Progenitor cell of endocrine pancreas (in vitro differentiated cells): ENCODE measurements at places on chromosomes 7 and 10. TPM values are rescaled to one million over a fixed set of nuclear protein-coding genes. Genes with fewer than 3 reads are reported as not detected.

The ACHE gene
- 4.0 and 5.1 TPM in 2 replicates for total RNA-seq

The TFR2 gene
- total RNA-seq, result 0.62 and 0.93 TPM in 2 replicates

The CNPY1 gene
- total RNA-seq, result not detected in 2 replicates

DNA sequence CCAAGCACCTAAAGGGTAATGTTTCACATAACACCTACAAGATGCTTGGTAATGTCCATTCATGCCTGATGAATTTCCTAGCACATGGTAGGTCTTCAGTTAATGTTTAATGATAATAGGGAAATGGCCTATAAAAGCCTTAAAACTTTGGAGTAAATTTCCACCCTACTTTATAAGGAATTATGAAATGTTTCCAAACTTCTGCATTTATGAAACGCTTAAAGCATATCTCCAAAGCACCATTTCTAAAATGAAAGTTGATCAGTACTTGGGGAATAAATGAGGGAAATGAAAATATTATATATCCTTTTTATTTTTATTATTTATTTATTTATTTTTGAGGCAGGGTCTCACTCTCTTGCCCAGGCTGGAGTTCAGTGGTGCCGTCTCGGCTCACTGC is 51.8 kb downstream of the INPP5F start:
- no peaks in the 10 kb centered on the region for H3K27me3 ChIP-seq
- DNase-seq, result no peak
- H3K27ac ChIP-seq, result no peak overlapping the region

GRCh38 chr7:78516450-78516849 is 717.9 kb downstream of the PHTF2 start:
- H3K27me3 ChIP-seq, result no peaks in the 10 kb centered on the region
- no peak overlapping the region for H3K4me3 ChIP-seq
- no peaks in the 10 kb centered on the region for H3K36me3 ChIP-seq
- no peak overlapping the region for H3K27ac ChIP-seq

- H3K36me3 ChIP-seq, result peaks cover 5% of the 10 kb centered on the region
- DNase-seq, result no peak
- H3K27me3 ChIP-seq, result no peaks in the 10 kb centered on the region
- H3K27ac ChIP-seq, result no peak overlapping the region
- peak overlapping the region; percentile 98 for H3K4me3 ChIP-seq
- peaks cover 21% of the 10 kb centered on the region for H3K4me1 ChIP-seq
Observed at GRCh38 chr7:66206934-66207240, 1.8 kb downstream of the TPST1 start.

DNA sequence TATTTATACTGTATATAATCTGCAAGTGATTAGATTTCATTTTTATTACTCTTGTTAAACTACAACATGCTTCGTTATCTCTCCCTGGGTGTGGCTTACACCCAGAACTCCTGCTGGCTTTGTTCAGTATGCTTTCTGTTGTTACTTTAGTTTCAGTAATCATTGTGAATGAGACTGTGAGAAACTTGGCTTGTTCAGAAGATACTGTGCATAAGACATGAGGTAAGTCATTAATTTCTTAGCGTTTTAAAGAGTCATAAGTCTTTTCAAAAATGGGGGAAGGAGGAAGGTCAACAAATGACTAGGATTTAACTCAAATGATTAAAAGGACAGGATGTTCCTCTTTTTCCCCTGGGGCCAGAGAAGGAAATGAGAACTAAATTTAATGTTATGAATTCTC is 11.6 kb upstream of the ADD3 start:
- H3K4me1 ChIP-seq, result peaks cover 55% of the 10 kb centered on the region
- H3K27ac ChIP-seq, result peak overlapping the region; percentile 78
- no peaks in the 10 kb centered on the region for H3K27me3 ChIP-seq
- H3K4me3 ChIP-seq, result no peak overlapping the region
- no peak for DNase-seq
- no peaks in the 10 kb centered on the region for H3K36me3 ChIP-seq

DNA sequence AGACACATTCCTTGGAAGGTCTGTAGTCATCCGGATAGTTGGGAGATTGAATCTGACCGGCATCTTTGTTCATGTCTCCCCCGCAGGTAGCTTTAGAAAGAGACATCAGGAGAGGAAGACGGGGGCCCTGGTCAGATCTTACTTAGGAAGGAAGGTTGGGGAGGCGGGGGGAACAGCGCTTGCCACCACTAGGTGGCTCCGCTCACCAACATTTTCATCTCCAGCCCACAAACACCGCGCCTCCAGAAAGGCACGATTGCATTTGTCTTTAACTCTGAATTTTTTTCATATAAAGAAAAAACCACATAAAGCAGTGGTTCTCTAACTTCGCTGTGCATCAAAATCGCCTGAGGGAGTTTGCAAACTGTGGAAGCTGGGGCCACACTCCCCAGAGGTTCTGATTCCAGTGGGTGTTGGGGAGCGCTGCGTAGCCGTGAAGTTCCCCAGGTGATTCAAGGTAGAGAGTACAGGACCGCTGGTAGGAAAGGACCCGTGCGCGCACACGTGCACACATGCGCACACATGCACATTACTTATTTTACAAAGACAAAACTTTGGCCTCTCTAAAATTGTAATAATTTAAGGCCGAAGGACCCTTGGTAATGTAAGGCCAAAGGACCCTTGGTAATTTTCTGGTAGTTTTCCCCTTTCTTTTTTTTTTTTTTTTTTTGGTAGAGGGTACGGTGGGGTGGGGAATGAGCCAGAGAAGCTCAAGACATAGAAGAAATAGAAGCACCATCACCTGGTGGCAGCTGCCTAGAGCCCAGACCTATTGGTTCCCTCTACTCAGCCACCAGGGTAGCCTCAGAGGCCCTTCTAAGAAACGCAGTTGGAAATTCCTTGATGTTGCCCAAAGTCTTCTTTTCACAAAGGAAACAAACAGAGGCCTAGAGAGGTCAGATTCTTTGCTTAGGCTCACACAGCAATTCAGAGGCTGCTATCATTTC is 37.4 kb upstream of the OPALIN start:
- H3K27me3 ChIP-seq, result peaks cover 54% of the 10 kb centered on the region
- peak; percentile 26 for DNase-seq
- no peak overlapping the region for H3K27ac ChIP-seq
- no peaks in the 10 kb centered on the region for H3K36me3 ChIP-seq
- H3K4me3 ChIP-seq, result peak overlapping the region; percentile 64

DNA sequence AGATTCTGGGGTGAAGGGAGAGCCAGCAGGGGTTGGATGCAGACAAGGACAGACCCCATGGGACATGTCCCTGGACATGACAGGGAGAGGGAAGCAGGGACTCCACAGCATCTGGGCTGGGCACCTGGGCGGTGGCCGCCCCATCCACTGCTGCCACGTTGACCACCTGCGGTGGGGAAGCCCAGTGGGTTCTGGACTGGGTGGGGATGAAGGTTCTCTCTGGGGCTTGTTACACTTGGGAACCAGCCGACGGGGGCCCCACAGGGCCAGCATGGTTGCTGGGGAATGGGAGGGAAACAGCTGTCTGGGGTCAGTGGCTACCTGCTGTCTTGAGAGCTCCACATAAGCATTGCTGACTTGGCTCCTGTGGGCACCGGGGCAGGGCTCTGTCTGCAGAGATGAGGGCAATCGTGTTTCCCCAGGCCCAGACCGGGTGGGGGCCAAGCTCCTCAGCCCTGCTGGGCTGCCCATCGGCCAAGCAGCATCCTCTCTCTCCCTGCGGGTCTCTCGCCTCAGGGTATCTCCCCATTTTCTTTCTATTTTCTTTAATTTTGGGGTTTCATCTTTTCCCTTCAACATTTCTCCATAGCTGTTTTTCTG is 443.6 kb upstream of the PFKP start:
- no peak for DNase-seq
- H3K4me3 ChIP-seq, result no peak overlapping the region
- no peaks in the 10 kb centered on the region for H3K36me3 ChIP-seq
- peaks cover 2% of the 10 kb centered on the region for H3K4me1 ChIP-seq
- H3K27me3 ChIP-seq, result no peaks in the 10 kb centered on the region
- peak overlapping the region; percentile 30 for H3K27ac ChIP-seq
